ENCODE measurements at places on chromosomes 6 and 20. TPM values are rescaled to one million over a fixed set of nuclear protein-coding genes. Genes with fewer than 3 reads are reported as not detected.

- DNase-seq = no peak
Measured at GRCh38 chr20:34629342-34629741, 47.5 kb downstream of the PIGU start.

DNA sequence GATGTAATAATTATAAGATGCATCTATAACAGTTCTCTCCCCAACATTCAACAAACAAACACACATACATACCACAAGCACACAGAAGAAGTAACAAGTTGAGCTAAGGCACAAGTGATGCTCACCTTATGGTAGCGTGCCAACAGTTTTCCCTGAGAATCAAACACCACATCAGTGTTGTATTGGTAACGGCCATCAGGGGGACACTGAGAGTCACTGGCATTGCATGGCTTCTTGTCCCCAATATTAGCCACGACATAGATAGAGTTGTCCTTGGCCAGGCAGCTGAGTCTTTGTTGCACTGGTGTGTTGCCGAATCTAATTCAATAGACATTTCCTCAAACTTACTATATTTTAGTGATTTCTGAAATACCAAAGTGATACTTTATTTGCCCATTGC, 14.8 kb upstream of the VNN1 start:
- no peak for DNase-seq

DNA sequence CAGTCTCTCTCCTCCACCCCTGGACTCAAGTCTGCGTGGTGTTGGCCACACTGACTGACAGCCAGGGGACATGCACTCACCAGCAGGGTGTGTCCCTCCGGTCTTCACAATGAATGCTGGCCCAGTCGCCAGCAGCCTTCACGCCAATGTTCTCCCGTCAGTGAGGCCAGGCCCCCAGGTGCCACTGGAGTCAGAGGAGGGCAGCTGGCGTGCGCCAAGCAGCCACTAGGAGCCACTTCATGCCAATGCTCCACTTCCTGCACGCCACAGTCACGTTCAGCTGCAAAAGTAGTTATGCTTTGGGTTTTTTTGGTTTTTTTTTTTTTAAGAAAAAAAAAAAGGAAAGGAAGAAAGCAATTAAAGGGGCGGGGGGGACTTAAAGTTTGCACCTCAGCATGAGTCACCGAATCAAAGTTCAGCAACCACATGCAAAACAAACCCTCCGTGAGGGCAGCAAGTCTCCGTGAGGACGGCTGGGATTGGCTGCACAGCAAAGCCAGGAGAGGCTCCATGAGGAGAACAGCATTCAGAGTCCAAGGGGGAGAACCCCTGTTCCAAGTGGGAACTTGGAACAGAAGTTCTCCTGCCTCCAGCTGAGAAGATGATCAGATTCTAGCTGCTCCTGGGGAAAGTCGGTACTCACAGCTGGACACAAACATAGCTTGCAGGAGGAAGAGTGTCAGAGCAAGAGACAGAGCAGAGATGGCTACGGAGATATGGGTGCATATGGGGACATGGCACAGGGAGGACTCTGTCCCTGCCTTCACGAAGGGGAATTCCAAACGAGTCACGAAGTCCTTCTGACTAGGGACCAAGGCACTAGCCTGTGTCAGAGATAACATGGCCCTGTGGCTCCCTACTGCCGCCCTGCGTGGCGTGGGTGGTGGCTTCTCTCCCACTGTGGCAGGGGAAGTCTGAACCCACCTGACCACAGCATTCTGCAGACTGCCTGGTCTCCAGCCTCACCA, at the start of gene ZC3H12D:
Gene ZC3H12D, minus strand, starts transcription at position 282 of the 968 bp plus-strand sequence. CDS start 10,471 bp downstream, outside the sequence.
- peak; percentile 38 for DNase-seq

Gene FAM162B
- not detected for total RNA-seq

DNA sequence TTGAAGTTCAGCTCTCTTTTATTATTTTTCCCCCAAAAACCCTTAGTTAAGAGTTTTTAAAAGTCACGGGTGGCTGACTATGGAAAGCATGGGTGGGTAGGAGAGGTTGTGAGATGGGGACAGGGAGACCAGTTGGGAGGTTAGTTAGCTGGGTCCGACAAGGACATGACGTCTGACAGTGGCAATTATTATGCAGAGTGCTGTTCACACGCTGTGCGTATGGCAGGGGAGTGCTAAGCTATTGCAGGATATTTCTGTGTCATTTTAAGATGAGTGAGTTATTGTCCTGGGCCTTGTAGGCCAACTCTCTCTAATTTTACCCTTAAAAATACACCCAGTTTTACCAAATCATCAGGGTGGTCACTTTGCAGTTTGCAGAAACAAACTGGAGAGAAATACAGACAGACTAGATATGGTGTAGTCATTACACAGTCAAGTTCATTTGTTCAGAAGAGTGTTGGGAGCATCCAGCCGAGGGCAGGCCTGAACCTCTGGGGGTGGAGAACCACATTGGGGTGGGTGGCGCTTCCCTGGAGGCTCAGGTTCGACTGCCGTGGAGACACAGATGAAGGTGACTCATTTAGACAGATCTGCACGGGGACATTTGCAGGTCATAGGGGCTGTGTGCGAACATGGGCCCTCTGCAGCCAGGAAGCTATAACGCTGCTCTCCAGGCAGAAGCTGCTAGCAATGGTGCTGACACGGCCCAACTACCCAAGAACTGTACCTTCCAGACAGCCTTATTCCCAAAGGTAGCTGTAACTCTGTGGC, 307.6 kb downstream of the QKI start:
- no peak for DNase-seq

DNA sequence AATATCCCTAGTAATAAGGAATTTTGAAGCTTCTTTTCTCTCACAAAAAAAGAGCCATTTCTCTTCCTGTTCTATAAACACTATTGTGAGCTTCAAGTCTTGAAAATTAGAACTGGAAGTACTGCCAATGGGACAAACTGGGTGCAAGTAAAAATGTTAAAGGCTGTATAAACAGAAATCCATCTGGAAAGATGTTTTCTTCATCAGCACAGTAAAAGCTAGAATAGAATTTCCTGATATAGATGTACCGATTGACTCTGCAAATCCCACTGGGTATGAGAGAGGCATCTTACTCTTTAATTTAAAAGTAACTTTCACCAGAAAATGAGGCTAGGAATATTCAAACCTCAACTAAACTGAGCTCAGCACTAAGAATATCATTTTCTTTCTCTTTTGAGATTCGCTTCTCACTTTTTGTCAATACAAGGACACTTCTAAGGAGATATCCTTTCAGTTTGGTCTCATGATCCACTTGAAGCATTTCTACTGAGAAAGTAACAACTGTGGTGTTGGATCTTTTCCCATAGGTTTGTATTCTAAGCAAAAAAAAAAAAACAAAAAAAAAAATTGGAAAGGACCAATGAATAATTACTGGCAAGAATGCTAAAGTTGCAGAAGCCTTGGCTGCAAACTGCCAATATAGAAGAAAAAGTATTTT, 169.0 kb upstream of the PRDM1 start:
- no peak for DNase-seq

- no peak for DNase-seq
Measured at GRCh38 chr6:128275030-128275429, 245.4 kb downstream of the PTPRK start.

DNA sequence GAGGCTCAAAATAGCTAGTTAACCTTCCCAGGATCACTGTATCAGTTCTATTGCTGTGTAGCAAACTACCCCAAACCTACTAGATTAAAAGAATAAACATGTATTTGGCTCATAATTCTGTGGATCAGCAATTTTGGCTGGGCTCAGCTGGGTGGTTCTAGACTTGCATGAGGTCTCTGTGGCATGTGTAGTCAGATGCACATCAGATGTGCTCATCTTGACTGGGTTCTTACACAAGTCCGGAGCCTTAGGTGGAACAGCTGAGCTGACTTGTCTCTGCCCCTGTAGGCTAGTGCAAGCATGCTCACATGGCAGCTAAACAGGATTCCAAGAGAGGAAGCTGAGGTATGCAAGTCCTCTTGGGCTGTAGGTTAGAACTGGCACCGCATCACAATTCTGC, 173.2 kb upstream of the PRND start:
- DNase-seq = no peak

Gene TMEM74B
- 0.44 TPM for total RNA-seq

- DNase-seq = no peak
Measured at GRCh38 chr6:131172222-131172621, 37.0 kb downstream of the AKAP7 start.

DNA sequence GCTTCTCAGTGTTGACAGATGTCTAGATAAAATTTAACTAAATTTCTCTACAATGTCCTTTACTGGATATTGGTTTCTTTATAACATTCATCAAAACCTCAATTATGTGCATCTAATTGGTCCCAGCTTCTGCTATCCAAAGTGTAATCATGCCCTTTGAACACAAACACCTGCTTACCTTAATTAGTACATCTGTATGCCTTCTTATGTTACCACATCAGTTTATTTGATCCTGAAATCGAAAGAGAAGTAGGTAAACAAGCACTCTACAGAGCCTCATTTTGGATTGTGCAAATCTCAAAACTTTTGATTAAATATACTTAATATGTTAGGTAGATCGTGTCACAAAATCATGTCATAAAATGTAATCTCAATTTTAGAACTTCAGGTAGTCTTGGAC, 36.5 kb downstream of the TAB2 start:
- no peak for DNase-seq

GRCh38 chr6:41729624-41730023, 5.8 kb downstream of the TFEB start:
- DNase-seq = no peak

DNA sequence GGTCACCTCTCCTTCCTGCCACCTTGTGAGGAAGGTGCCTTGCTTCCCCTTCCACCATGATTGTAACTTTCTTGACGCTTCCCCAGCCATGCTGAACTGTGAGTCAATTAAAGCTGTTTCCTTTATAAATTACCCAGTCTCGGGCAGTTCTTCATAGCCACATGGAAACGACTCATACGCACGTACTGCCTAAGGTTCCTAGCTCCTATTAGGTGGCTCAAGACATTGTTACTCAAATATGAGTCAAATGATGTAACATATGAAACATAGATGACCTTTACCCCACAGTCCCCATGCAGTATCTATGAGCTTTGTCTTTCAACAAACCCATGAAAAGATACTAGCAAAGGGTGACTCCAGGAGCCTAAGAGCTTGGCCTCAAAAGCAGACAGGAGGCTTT, 98.3 kb downstream of the SIM1 start:
- no peak for DNase-seq

Gene HDGFL1
- total RNA-seq = not detected

DNA sequence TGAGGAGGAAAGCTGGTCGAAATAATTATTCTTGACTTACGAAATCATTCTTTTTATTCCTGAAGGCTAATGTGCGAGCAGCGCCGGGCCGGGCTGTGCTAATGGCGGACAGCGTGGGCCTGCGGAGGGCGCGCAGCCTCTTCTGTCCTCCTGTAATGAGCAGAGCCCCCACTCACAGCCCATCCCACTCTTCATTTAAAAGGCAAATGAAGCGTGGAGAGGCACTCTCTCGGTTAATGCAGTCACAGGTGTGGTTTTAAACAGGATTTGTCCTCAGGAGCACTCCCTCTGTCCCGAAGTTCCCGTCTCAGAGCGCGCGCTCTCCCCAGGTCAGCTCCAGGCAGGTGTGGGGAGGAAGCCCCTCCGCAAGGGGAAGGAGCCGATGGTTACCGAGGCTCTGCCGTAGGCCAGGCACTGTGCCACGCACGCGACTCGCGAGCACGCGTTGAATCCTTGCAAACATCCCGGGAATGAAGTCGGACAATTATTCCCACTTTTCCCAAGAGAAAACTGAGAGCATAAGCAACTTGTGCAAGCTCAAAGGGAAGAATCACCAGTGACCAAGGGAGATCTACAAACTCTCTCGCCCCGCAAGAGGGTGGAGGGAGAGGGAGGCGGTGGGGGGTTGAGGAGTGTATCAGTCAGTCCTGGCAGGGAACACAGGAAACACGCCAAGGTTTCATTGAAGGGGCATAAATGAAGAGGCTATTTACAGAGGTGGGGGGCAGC, 35.5 kb upstream of the ZFAND3 start:
- no peak for DNase-seq
